Ascending aorta (tissue), 2 donors: ENCODE measurements at places on chromosomes 5 and 9. TPM values are rescaled to one million over a fixed set of nuclear protein-coding genes. Genes with fewer than 3 reads are reported as not detected.

Gene GADD45G
- total RNA-seq = 4.6 TPM

Gene TMEM232
- total RNA-seq = not detected

Gene ITGA1
- total RNA-seq = 42.7 TPM

Gene IL13
- total RNA-seq = not detected

Gene HMGCS1
- 36.5 TPM for total RNA-seq

Gene PCDHB12
- 19.7 TPM for total RNA-seq

Gene SPACA9
- total RNA-seq = 5.9 TPM

Gene IL4
- not detected for total RNA-seq

Gene TAF11L5
- total RNA-seq = not detected

Gene BTNL8
- not detected for total RNA-seq

- no peaks in the 10 kb centered on the region for H3K36me3 ChIP-seq
- H3K4me3 ChIP-seq = no peak overlapping the region
- DNase-seq = no peak
- no peaks in the 10 kb centered on the region for H3K27me3 ChIP-seq
- no peak overlapping the region for H3K27ac ChIP-seq
Measured at GRCh38 chr5:32960340-32961058, 249.4 kb downstream of the NPR3 start.

GRCh38 chr9:124972241-124972770 lies 31.4 kb upstream of the GOLGA1 start:
- no peaks in the 10 kb centered on the region for H3K27me3 ChIP-seq
- no peak overlapping the region for H3K4me3 ChIP-seq
- no peaks in the 10 kb centered on the region for H3K4me1 ChIP-seq
- peaks cover 28% of the 10 kb centered on the region for H3K36me3 ChIP-seq
- no peak overlapping the region for H3K27ac ChIP-seq

GRCh38 chr9:79858508-79858907 lies 286.7 kb downstream of the TLE4 start:
- H3K27ac ChIP-seq = no peak overlapping the region
- no peaks in the 10 kb centered on the region for H3K4me1 ChIP-seq
- no peak for DNase-seq

DNA sequence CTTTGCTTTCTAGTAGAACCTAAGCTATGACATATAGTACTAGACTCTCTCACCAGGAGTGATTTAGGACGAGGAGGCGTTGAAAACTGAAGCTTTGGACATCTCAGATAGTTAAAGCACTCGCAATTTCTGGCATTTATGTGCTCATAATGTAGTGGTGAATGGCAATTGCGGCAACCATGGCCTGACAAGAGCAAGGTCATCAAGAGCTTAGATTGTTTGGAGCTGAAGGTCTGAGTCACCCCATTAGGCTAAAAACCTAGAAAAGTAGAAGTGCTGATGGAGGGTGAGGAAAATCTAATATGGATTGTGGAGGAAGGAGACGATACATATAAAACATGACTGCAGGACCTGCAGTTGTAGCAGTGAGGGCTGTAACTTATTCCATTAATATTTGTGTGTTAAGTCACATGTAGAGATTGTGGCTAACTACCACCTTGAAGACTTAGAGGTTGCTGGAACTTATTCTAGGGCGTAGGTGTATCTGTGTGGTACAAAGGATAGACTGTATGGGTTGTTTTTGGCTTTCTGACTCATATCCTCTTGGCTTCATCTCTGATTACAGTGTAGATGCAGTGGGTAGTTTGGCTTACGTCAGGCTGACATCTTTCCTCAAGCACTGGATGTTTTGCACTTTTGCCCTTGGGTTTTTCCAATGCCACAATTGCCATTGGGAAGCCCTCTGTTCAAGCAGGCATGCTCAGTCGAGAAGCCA lies 138.9 kb upstream of the CDKN2B start:
- H3K36me3 ChIP-seq = no peaks in the 10 kb centered on the region
- no peak for DNase-seq
- no peaks in the 10 kb centered on the region for H3K27me3 ChIP-seq
- H3K4me1 ChIP-seq = no peaks in the 10 kb centered on the region
- no peak overlapping the region for H3K4me3 ChIP-seq

DNA sequence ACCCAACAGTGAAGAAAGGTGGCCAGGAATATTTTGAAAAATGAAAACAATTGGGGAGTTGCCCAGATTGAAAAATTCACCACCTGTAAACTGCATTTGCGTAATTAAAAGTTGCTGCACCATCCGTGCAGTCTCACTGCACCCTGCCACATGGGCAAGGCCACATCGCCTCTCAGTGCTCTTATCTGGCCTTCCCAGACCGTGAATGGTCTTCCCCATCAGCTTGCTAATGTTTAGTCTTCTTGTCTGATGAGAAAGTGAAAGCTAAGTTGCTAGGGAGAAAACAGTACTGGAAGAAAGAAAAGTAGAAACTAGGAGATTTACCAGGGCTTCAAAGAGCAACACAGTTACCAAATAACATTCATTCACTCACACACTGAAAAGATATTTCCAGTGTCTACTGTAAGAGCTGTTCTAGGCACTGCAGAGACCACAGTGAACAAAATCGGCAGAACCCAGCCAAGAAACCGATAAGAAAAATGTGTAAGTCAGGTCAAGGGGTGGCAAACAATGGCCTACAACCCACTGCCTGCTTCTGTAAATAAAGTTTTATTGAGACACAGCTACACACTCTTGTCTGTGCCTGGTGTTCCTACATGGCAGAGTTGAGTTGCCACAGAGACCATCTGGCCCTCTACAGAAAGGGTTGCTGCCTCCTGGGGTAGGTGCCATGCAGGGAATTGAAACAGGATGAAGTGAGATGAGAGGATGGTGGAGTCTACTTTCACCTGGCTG lies 51.2 kb upstream of the CTSL start:
- no peak overlapping the region for H3K4me3 ChIP-seq
- H3K27ac ChIP-seq = no peak overlapping the region
- no peaks in the 10 kb centered on the region for H3K36me3 ChIP-seq
- H3K27me3 ChIP-seq = no peaks in the 10 kb centered on the region
- no peak for DNase-seq

GRCh38 chr5:158777647-158778350 lies 321.9 kb downstream of the EBF1 start:
- DNase-seq = no peak
- no peaks in the 10 kb centered on the region for H3K27me3 ChIP-seq
- H3K36me3 ChIP-seq = no peaks in the 10 kb centered on the region
- peak overlapping the region; percentile 75 for H3K27ac ChIP-seq
- H3K4me1 ChIP-seq = peaks cover 4% of the 10 kb centered on the region

DNA sequence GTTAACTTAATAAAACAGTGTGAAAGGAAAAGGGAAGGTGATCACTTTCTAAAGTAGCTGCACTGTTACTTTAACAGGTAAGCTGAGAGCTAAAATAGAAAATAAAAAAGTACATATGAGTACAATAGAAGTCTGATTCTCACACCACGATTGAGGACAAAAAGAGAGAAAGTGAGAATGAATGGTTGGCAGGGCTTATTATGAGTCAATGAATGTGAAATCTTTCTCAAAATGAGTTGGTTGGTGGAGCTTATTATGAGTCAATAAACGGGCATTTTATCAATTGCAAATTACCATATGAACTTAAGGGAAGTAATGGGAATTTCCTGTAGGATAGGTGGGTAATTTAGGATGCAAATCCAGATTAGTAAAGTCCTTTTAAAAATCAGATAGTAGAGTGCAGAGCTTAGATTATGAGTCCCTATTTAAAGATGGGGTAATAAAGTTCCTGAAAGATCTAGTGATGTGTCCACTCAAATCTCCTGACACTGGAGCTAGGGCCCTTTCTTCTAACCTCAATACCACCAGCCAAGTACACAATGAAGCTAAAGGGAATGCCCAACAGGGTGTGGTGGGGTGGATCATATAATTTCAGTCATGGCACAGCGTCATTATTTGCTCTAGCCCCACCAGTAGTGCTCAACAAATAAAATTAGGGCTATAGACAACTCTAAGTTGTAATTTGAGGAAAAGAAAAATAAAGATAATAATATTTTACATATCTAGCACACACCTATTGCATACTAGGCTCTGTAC lies 21.1 kb upstream of the TLR4 start:
- no peak overlapping the region for H3K4me3 ChIP-seq
- DNase-seq = no peak
- no peak overlapping the region for H3K27ac ChIP-seq

DNA sequence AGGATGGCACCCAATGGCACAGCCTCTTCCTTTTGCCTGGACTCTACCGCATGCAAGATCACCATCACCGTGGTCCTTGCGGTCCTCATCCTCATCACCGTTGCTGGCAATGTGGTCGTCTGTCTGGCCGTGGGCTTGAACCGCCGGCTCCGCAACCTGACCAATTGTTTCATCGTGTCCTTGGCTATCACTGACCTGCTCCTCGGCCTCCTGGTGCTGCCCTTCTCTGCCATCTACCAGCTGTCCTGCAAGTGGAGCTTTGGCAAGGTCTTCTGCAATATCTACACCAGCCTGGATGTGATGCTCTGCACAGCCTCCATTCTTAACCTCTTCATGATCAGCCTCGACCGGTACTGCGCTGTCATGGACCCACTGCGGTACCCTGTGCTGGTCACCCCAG lies 25.4 kb downstream of the HRH2 start:
- no peaks in the 10 kb centered on the region for H3K27me3 ChIP-seq
- peaks cover 7% of the 10 kb centered on the region for H3K4me1 ChIP-seq
- H3K27ac ChIP-seq = no peak overlapping the region
- H3K4me3 ChIP-seq = no peak overlapping the region
- DNase-seq = no peak

DNA sequence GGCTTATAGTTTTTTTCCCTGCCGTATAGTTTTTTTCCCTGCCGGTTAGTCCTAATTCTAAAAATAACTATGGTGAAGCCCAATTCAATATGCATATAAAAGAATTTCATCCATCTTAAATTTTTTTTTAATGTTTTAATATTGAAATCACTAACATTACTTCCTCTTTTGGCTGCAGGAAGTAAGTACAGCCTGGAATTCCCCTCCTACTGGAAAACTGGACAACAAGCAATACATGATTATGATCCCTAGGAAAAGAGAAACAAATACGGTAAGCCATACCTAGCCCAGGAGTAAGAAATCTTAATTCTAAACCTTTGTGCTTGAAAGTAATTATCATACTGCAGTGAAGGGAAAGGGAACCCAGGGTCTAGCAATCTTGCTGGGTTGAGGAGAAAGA lies 119.0 kb downstream of the NR3C1 start:
- peaks cover 10% of the 10 kb centered on the region for H3K36me3 ChIP-seq
- H3K27me3 ChIP-seq = no peaks in the 10 kb centered on the region
- H3K27ac ChIP-seq = no peak overlapping the region
- H3K4me1 ChIP-seq = no peaks in the 10 kb centered on the region
- no peak for DNase-seq

DNA sequence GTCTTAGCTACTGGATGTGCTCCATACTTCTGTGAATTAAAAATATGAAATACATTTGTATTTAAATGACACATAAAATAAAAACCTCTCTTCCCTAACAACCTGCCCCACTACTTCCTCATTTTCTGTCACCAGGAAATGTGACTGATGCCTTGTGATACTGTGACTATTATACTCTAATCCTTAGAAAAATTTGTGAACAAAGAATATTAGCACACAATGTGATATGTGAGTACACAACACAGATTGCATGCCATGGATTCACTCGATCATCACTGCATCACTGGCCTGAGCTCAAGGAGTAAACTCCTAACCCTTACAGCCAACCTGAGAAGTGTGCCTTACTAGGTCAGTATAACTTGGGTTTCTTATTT lies 281.0 kb downstream of the EFNA5 start:
- H3K27me3 ChIP-seq = no peaks in the 10 kb centered on the region
- no peak for DNase-seq
- no peaks in the 10 kb centered on the region for H3K36me3 ChIP-seq
- H3K27ac ChIP-seq = no peak overlapping the region
- H3K4me3 ChIP-seq = no peak overlapping the region
- H3K4me1 ChIP-seq = no peaks in the 10 kb centered on the region

DNA sequence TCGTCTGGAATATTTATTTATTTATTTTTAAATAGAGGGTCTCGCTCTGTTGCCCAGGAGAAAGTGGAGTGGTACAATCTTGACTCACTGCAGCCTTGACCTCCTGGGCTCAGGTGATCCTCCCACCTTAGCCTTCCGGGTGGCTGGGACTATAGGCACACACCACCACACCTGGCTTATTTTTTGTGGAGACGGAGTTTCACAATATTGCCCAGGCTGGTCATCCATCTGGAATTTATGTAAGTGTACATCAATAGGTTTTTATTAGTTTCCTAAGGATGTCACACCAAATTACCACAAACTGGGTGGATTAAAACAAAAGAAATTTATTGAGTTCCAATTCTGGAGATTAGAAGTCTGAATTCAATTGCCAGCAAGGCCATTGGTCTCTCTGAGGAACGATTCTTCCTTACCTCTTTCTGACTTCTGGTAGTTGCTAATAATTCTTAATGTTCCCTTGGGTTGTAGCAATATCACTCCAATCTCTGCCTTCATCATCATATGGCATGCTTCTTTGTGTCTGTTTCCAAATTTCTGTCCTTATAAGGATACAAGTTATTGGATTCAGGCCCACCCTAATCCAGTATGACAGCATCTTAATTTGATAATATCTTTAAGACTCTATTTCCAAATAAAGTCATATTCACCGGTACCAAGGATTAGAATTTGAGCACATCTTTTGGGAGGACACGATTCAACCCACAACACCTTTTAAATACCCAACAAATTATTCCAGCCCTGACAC lies 16.3 kb upstream of the RAD23B start:
- no peaks in the 10 kb centered on the region for H3K27me3 ChIP-seq
- H3K4me1 ChIP-seq = no peaks in the 10 kb centered on the region
- no peak for DNase-seq
